ENCODE measurements at places on chromosomes 6 and 20. TPM values are rescaled to one million over a fixed set of nuclear protein-coding genes. Genes with fewer than 3 reads are reported as not detected.

Gene ALDH8A1
- 2.5 TPM for total RNA-seq

Gene LCA5
- total RNA-seq = 1.6 TPM

Gene SRC
- total RNA-seq = 155 TPM

Gene ROS1
- 4.1 TPM for total RNA-seq

Gene PPP1R3G
- total RNA-seq = 0.40 TPM
